ENCODE measurements at places on chromosomes 11 and 22.
A peak's percentile ranks its signal among the peaks of the same experiment; 100 is the strongest.

- no peak for DNase-seq
Observed at GRCh38 chr11:28794405-28794804, 686.2 kb downstream of the METTL15 start.

DNA sequence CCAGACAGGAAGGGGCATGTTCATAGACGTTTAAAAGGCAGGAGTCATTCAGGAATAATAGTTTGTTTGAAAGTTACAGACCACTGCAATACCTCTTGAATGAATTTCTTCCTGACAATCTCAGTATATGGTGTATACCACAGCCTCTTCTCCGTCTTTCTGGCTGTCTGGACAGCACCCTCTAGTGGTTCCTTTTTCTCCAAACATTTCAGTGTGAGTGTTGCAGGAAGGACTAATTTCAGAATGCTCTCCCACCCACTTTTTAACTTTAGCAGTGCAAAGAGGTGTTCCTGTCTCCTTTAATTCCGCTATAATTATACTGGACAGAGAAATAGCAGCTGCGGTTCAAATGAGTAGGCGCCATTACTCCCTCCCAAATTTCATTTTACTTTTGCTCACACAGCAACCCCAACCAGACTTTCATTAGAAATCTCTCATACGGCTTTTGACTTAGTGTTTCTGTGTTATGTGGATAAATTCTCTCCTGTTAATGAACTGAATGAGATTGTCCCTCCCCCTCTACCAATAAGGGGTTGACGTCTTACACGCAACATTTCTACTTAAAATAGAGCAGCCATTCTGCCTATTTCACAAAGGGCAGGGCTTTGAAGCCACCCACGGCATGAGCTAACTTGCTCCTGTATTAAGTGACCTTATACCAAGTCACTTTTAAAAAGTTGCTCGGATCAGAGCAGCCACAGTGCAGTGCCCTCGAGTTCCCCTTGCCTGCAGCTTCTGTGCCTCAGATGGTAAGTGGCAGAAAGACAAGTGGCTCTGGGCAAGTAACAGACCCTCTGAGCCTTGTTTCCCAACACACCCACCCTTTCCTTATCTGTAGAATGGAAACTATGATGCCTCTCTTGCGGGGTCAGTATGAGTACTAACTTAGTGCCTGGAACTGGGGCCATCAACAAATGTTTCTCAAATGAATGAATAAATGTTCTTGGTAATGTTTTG is 368.6 kb downstream of the OPCML start:
- no peak for DNase-seq

GRCh38 chr22:19143967-19144400 is 467 bp downstream of the ESS2 start:
- DNase-seq = no peak

- no peak for DNase-seq
Observed at GRCh38 chr11:66287211-66287888, 1.6 kb downstream of the YIF1A start.

GRCh38 chr11:86588566-86589090 is 83.8 kb downstream of the ME3 start:
- DNase-seq = no peak

GRCh38 chr11:19864141-19865140 is 151.8 kb downstream of the NAV2 start:
- DNase-seq = peak; percentile 42

DNA sequence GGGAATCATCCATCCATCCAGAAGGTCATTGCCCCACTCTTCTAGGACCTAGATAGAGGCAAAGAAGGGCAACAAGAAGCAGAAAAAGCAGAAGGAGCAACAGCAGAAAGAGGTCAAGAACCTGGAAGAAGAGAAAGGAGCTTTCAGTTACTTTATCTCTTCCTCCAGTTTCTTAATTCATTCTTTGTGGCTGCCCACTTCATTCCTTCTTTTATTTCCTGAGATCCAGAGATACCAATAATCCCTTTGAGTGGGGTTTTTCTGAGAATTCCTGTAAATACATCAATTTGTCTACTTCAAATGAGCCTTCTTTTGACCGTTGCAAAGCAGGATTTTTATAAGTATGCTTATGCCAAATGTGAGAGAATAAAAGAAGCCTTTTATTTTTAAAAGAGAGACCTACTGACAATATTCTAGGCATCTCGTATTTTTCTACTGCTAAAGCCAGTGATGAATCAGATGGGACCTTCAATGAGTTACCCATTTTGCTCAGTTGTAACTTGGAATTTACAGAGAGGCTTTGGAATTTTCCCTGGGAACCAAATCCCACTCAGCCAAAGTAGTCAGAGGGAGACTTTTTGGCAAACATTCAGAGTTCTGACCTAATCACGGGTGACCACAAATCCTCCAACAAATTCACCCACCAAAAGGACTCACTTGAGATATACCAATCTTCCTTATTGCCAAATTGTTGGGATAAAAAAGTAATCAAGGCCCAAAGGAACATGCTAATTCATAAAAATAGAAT is 54.9 kb downstream of the ZC3H12C start:
- DNase-seq = peak; percentile 72

DNA sequence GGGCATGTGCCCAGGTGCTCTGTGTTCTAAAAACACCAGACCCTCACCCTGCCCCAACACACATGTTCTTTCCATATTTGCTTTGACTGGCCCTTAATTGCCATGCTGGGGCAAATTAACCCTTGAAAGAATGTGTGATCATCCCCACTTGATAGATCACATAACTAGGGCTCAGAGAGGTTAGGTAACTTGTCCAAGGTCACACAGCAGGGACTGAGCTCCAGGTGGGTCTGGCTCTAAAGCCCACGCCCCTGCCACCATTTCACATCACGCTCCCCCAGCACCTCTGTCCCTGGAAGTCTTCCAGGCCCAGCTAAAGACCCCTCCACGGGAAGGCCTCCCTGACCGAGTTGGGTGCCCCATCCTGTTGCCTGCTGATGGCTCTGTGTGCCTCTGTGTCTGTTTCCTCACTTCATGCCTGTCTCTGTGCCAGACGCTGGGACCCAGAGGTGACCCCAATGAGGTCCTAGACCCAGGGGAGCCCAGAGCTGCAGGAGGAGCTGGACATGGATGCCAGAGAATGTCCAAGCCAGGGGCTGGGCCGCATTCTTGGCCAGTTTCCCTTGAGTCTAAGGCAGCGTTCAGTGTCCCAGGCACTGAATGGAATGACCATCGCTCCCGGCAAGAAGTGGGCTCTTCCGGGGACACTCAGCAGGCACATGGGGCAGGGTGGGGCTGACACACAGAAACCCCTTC is 79.7 kb downstream of the MYO7A start:
- no peak for DNase-seq

DNA sequence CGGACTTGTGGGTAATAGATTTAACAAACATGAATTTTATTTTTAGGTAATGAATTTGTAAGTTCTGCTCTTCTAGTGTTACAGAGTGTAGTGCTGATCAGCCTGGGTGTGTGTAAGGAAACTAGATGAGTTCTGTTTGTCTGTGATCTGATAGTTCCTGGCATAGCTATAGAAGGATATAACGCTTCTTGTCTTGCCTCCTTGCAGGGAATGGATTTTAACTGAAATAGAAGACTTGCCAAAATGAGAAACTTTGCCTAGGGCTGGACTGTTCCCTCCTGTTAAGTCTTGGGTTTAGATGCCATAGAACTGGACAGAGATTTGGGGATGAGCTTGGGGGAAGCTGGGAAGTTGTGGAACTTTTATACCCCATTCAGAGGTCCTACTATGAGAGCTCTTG is 11.6 kb downstream of the CCDC81 start:
- no peak for DNase-seq

GRCh38 chr11:75420224-75421034 is 12.6 kb downstream of the KLHL35 start:
- no peak for DNase-seq

DNA sequence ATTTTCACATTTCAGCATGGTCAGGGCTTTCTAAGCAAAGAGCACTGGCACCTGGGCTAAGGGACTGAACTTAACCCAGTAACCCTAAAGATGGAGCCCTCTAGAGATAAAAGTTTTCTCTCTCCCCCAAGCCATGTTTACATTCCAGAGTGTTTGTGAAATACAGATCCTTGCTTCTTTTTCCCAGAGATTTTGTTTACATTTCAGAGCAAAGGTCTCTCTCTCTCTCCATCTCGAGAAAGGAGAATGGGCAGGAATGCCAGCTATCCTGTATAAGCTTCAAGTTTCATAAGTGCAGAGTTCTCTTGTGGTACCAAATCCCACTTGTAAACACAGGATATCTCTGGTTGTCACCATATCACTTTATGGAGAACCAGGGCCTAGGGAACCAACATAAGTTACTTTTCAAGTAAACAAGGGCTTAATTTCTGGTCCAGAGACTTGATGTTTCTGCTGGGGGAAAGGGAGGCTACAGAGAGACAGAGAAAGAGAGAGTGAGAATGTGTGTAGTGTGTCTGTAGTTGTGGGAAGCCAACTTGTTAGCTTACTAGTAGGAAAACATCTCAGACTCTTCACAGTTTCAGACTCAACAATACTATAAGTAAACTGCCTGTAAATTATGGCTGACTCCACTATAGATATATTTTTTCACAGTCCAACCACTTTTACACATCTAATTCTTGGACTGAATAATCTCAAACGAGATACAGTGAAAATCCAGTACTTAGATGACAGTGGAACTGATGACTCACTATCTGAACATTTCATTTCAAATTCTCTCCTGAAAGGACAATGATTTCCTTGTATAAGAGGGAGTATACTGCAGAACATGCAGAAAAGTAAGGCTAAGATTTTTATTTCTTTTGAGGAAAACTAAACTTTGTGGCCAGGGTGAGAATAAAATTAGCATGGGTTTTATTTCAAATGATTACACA is 76.2 kb downstream of the ARHGAP32 start:
- DNase-seq = peak; percentile 19

DNA sequence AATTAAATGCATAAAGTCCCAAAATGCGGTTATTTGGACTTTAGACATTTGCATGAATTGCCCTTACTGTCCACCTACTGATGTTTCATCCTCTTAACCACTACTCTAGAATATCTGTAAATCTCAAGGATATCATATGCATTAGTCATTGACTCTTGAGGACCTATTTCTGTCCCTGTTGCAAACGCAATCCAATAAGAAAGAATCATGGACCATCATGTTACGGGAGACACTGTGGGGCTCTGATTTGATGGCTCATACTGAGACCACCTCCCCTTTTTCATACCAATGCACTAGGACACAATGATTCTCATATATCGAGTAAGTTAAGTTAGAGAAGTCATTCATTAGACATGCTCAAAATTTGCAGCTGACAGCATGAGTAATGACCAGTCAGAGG is 14.4 kb downstream of the POU2AF2 start:
- DNase-seq = no peak

DNA sequence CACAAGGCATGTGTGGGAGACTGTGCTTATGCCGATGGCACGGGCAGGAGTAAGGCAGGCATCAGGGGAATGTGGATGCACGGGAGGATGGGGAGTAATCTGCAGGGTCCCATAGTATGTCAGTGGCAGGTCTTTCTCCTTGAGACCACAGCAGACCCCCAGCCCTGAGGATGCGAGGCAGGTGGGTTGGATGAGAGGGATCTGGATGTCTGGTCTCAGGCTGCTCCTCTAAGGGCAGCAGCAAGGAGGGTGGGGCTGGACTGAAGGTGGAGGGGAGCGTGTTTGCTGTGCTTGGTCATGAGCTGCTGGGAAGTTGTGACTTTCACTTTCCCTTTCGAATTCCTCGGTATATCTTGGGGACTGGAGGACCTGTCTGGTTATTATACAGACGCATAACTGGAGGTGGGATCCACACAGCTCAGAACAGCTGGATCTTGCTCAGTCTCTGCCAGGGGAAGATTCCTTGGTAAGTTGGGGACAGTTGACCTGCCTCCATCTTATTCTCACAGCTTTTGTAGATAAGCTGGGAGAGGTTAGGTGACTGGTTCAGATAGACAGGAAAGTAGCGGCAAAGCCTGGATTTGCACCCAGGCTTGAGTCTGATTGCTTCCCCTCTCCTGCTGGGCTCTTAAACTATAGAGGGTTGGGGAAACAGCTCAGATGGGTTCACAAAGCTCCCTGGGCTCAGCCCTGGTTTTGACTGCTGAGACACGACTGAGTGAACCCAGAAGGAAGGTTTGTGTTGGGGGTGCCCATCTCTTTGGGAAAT is at the start of gene APOL1:
Gene APOL1, plus strand, starts transcription at position 380 of the 769 bp plus-strand sequence. CDS start 1,823 bp downstream, outside the sequence.
- DNase-seq = no peak

DNA sequence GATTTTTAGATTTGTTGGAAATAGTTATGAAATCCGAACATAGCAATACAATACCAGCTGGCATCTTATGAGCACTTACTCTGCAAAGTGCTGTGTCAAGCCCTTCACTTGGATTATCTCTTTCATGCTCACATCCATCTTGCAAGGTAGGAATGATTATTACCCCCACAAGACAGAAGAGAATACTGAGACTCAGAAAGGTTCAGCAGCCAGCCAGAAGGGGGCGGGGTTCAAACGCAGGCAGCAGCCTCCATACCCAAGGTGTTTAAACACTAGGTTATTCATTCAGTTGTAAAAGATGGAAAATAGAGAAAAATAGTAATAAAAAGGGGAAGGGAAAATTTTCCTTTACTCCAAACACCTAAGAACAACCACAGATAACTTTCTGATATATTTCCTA is 158.5 kb downstream of the CCDC34 start:
- DNase-seq = no peak

DNA sequence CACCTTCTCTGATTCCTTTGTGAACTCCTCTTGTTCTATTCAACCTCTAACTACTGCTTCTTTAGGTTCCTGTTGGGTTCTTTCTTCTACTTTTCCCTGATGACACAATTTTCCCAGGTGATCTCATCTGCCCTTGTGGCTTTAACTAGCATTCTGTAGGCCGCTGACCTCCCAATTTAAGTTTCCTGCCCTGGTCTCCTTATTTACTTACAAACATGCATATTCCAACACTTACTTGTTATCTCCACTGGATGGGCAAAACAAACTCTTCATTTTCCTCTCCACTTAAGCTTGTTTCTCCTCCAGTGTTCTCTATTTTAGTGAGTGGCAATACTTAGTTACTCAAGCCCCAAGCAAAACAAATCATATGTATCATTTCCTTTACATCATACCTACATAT is 734.5 kb downstream of the METTL15 start:
- no peak for DNase-seq

DNA sequence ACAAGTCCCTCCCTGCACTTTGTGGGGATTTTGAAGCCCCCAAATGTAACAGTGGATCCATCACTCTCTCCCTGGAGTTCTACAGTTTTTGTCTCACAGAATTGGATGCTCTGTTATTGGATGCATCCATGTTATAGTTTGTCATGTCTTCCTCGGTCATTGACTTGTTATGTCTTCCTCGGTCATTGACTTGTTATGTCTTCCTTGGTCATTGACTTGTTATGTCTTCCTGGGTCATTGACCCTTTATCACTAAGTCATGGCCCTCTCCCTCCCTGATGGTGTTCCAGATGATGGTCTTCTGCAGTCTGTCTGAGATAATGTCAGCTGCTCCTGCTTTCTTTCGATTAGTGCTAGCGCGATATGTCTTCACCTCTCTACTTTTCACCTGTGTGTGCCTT is 981.5 kb downstream of the BRD1 start:
- no peak for DNase-seq

DNA sequence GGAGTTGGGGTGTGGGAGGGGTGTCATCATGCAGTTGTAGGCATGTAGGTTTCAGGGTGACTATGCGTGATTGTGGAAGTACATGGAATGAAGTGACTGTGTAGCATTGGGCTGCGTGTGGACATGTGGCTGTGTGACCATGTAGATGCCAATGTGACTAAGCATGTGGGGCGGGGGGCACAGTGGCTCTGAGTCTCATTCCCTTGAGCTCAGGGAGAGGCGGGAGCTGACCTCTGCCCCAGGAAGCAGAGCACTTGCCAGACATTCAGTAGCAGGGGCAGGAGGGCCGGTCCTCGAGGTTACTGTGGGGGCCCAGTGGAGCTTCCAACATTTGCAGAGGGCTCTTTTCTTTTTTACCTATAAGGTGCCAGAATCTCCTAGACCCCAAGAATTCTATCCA is 440 bp upstream of the KLHL35 start:
- no peak for DNase-seq

- no peak for DNase-seq
Observed at GRCh38 chr22:20558534-20558933, 51.1 kb downstream of the MED15 start.
